Stromal cell of bone marrow (primary cell): ENCODE measurements at places on chromosomes 7 and 10.
A peak's percentile ranks its signal among the peaks of the same experiment; 100 is the strongest.

GRCh38 chr7:107538001-107538400 is 25.7 kb downstream of the COG5 start:
- DNase-seq, result no peak

GRCh38 chr10:97199152-97199551 is 13.4 kb upstream of the SLIT1 start:
- DNase-seq, result no peak

DNA sequence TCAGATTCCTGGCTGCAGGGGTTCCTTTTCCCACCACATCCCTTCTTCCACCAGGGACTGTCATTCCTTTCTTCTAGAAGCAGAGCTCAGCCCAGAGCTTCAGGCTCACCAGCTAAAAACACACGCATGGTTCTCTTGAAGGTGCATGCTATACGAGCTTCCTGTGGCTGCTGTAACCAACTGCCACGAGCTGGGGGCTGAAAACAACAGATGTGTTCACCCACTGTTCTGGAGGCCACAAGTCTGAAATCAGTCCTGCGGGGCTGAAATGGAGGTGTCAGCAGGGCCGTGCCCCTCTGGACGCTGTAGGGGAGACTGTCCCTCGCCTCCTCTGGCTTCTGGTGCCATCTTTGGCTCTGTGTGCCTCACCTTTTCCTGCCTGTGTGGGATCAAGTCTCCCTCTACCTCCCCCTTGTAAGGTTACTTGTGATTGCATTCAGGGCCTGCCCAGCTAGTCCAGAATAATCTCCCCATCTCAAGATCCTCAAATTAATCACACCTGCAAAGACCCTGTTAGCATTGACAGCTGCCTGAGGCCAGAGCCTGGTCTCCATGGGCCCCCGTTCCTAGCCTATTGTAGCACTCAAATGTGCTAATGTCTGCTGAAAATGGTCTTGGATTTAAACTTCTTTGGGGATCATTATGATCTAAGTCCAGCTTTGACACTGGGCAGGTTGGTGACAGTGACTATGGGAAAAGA is 13.7 kb downstream of the RAB19 start:
- no peak for DNase-seq

DNA sequence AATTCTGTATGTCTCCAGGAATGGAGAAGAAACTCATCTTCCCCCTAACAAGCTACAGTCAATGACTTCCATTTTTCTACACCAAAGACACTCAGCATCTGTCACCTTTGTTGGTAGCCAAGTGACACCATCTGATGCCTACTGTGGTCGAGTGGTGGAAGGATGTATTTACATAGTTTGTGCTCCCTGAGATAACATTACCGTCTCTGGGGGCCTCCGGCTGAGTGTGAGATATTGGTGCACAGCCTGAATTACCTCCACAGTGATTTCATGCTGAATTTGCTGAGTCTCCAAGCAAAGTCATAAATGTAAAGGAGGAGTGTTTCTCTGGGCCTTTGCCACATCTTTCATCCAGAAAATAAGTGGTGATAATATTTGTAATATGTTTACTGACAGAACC is 114.0 kb downstream of the GRID1 start:
- no peak for DNase-seq

DNA sequence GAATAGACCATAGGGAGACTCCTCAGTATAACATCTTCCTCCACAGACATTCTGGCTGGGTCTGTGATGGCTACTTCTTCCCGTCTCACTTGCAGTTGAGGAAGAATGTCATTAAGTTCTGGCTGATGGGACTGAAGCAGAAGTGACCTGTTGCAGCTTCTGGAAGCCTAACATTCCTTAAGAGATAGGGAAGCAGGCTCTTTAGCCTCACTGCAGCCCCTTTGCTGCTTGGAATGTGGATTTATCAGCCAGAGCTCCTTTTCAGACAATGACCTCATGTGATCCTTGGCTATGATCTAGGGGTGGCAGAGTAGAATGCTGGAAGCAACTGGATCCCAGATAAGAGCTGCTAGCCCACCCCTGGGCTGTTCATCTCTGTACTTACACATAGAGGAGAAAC is 142.5 kb downstream of the RNF216 start:
- no peak for DNase-seq

DNA sequence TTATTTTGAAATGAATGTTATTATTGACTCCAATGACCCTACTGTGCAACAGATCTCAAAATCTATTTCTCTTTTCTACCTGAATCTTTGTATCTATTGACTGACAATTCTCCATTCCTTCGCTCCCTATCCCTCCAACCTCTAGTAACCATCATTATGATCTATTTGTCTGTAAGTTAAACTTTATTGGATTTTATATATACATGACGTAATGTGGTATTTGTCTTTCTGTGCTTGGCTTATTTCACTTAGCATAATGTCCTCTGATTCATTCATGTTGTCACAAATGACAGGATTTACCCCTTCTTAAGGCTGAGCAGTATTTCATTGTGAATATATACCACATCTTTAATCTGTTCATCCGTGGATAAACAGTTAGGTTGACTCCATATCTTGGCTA is 200.4 kb upstream of the SORCS1 start:
- DNase-seq, result no peak

GRCh38 chr10:13795653-13796555 is 209.1 kb downstream of the PRPF18 start:
- DNase-seq, result no peak

GRCh38 chr10:112532956-112533355 is 85.9 kb downstream of the VTI1A start:
- DNase-seq, result no peak

GRCh38 chr10:7354330-7355047 is 56.3 kb downstream of the SFMBT2 start:
- peak; percentile 2 for DNase-seq

GRCh38 chr10:32054094-32054493 is 2.1 kb downstream of the KIF5B start:
- DNase-seq, result peak; percentile 61

DNA sequence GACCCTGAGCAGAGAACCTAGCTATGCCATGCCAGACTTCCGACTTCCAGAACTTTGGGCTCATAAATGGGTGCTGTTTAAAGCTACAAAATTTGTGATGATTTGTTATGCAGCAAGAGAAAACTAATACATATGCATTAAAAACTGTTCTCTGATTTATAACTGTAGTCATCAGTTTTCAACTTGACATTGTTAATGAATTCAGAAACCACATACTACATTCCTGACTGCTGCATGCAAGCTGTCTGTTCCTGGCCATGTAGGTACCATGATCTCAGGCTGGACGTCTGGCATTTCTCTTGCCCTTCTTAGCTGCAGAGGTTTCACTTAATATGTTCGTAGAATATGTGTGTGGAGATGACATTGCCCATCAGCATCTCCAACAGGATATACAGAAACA is 28.4 kb downstream of the MKX start:
- no peak for DNase-seq

- no peak for DNase-seq
Measured at GRCh38 chr7:159097661-159098423, 46.8 kb downstream of the VIPR2 start.

DNA sequence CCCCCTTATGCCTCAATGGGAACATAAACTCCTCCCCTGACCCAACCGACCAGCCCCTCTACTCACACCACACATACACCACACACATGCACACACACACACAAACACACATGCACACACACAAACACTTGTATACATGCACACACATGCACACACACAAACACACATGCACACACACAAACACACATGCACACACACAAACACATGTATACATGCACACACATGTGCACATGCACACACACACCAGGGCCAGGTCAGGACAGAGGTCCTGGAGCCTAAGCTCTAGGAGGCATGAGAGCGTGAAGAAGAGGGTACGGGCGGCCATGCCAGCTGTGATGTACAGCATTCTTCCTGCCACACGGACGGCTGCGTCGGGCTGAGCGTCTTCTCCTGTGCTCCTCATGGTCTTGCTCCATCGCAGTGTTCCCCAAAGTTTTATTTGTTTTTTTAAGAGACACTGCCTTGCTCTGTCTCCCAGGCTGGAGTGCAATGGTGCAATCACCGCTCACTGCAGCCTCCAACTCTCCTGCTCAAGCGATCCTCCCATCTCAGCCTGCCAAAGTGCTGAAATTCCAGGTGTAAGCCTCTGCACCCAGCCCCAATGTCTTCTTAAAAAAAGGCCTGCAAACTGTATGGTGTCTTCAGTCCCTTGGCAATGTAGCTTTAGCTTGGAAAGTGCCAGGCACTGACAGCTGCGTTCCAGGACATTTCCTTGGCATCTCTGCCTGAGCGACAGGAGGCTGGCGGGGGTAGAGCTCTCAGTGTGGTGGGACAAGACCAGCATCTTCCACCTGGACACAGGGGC is 38.8 kb upstream of the INPP5A start:
- DNase-seq, result no peak

- no peak for DNase-seq
Measured at GRCh38 chr10:91200314-91201212, 19.9 kb upstream of the PCGF5 start.

GRCh38 chr10:73979809-73980433 is 18.0 kb upstream of the VCL start:
- no peak for DNase-seq

DNA sequence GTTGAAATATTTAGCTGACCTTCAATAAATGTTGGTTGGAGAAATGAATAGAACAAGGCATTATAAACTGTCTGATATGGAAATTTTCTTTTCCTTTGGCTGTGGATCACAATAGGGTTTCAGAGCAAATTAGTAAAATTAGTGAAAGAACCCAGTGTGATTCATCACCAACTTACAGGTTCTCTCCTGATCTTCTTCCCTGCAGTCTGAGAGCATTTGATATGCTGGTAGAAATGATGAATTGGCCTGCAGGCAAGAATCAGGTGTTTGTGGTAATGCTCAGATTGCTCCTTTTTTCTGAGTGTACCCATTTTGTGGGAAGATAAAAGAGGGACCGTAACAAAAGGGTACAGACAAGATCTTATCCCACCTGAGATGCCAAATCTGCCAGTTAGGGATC is 51.9 kb downstream of the BTAF1 start:
- no peak for DNase-seq

DNA sequence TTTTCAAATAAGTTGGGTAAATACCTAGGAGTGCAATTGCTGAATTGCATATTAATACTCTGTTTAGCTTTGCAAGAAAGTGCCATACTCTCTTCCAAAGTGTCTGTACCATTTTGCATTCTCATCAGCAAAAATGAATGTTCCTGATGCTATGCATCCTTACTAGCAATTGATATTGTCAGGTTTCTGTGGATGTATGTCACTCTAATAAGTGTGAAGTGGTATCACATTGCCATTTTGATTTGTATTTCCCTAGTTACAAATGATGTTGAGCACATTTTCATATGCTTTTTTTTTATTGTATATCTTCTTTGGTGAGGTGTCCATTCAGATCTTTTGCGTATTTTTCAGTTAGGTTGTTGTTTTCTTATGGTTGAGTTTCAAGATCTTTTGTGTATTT is 230.4 kb upstream of the MAGI2 start:
- DNase-seq, result no peak

DNA sequence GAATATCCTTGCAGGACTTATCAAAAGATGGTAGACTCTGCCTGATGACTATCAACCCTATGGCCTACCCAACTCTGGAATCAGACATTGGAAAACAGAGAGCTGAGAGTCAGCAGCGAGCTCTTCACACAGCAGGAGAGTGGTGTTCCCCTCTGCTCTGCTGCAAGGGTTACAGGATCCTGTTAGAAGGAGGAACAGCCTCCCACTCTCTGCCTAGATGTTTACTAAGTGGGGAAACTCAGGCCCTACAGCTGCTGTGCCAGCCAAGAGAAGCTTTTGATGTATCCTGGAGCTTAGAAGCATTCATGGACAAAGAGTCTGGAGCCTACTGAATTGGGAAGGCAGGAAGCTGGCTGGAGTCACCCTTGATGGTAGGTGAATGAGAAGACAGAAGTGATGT is 104.6 kb downstream of the ABLIM1 start:
- no peak for DNase-seq

GRCh38 chr10:125783957-125784356 is 8.3 kb upstream of the MMP21 start:
- no peak for DNase-seq

GRCh38 chr7:132476541-132476940 is 99.7 kb downstream of the PLXNA4 start:
- DNase-seq, result no peak

DNA sequence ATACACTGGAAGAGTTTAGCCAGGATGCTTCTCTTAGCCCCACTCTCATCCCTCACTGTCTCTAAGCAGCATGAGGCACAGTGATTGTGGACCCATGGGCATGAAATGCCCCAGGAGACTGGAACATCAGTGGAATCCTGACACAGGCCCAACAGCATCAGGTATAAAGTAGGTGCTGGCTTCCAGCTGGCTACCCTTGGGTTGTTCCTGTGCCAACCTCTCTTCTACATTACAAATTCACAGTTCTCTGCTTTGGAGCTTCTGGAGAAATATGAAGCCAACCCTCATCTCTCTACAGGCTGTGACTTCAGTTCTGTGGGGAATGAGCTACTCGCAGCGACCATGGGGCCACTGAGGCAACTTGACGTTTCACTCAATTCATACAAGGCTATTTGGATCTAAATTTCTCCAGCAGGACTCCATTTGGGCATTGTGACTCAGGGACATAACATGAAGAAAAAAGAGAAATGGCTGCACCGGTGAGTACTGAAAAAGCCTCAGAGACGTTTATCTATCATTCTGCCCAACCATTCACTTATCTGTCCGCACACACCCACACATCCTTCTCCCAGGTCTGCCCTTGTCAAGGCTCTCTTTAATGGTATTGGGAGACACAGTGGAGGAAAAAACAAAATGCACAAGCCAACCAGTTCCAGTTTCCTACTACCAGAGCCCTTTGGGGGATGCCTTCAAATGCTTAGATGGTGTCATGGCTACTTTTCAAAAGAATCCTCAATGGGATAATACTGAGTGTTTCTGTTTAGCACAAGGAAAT is 35.4 kb upstream of the TM9SF3 start:
- no peak for DNase-seq

DNA sequence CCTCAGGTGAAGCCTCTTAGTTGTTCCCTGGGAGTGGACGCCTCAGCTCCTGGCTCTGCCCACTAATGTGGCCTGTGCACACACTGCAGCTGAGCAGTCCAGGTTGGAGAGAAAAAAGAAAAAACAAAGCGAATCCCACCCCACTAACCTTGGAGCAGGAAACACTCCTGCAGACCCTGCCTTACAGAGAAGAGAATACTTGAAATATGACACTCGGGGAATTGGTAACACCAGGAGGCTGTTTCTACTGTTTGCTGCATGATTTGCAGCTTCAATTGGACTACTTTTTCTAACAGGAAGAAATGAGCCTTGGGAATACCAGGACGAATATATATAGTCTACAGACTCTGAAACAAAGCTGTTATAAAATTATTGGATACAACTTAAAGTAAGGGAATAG is 22.2 kb downstream of the CDHR3 start:
- no peak for DNase-seq

DNA sequence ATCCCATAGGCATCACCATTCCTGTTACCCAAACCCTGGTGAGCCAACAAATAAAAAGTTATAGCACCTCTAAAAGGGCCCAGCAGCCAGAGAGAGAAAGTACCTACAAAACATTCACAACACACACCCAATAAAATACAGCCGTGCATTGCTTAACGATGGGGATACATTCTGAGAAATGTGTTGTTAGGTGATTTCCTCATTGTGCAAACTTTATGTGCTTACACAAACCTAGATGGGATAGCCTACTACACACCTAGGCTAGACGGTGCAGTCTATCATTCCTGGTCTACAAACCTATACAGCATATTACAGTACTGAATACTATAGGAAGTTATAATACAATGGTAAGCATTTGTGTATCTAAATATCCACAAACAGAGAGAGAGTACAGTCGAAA is 44.9 kb upstream of the UCN3 start:
- DNase-seq, result no peak

GRCh38 chr10:74049955-74050354 is 52.0 kb downstream of the VCL start:
- DNase-seq, result no peak

GRCh38 chr10:70362328-70362727 is 20.1 kb downstream of the LRRC20 start:
- no peak for DNase-seq
